Tibial artery (tissue), 4 donors: ENCODE measurements at places on chromosomes 7 and 10.

DNA sequence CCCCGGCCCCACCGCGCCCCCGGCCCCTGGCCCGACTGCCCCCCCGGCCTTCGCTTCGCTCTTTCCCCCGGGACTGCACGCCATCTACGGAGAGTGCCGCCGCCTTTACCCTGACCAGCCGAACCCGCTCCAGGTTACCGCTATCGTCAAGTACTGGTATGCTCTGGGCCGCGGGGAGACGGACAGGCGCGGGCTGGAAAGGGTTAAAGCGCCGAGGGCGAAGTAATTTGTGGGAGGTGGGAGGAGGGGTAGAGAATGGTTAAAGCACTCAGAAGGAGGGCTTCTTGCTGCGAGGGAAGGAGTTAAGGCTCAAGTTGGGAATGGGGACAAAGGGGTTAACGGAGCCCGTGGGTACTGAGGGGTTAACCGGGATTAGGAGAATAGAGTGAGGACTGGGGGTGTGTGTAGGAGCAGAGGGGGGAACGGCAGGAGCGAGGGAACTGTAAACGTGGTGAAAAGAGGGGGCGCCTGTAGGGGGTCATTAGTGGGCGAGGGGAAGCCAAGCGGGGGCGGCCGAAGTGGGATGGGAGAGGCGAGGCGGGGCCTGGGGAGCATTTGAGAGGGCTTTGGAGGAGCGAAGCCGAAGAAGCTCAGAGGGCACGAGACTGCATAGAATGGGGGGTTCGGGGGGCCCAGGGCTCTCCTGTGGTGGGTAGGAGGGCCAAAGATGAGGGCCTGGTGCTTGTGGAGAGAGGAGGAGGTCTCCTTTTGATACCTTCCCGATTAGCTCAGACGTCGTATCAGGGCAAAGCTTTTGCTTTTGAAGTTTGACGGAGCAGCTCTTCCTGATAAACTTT is 605 bp downstream of the SUFU start:
- DNase-seq = peak; percentile 73

GRCh38 chr7:35906191-35906908 is 105.5 kb downstream of the SEPTIN7 start:
- no peak for DNase-seq

GRCh38 chr7:33922820-33923219 is 17.5 kb downstream of the BMPER start:
- DNase-seq = peak; percentile 76

DNA sequence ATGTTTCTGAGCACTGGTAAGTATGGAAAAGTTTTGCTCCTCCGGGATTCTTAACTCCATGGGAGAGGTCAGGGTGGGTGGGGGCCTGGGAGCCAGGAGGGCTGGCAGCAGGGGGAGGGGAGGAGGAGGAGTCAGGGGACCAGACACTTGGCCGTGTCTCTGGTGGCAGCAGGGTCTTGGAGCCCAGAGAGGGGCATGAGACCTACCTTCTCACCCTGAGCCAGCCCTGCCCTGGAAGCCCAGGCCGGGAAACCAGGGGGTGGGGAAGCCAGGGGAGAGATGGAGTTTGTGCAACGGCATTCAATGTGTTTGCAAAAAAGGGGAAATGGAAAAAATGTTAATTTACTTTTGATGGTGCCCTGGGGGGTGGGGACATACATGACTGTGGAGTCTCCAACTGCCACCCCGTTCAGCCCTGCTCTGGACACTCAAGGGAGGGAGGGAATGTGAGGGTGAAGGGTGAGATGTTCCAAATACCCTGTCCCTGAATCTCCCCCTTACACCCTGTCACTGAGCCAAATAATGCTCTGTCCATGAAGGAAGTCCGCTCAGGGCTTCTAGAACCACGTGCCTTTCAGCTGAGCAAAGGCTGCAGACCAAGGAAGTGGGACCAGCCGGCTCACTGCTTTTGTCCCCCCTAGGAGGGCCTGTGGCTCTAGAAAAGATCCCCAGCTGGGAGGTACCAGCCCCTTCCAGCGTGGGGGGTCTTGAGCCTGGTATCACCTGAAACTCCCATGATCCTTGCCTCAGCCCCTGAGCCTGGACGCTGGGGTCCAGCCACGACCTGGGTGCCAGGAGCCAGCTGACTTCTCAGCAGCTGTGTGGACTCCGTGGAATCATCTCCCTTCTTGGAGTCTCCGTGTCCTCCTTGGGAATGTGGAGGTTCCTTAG is 48.3 kb downstream of the TMEM270 start:
- DNase-seq = no peak

DNA sequence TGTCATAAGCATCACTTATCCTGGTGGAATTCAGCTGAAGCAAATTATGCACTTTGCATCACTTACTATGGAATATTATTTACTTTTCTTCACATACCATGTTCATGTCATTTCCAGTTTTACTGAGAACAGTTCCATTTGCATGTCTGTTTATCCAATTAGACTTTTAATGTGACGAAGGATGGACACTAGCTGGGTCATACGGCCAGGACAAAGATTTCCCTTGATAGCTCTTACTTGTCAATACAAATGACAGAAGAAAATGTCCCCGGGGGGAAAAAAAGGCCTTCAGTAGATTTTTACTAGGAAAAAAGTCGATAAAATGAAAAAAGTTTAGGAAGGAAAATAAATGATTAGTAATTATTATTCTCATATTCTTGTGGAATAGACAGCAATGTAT is 106.6 kb downstream of the RAPGEF5 start:
- no peak for DNase-seq

- DNase-seq = no peak
Measured at GRCh38 chr7:128318691-128319090, 25.0 kb downstream of the RBM28 start.

- no peak for DNase-seq
Measured at GRCh38 chr10:96327462-96327861, 23.2 kb downstream of the DNTT start.

DNA sequence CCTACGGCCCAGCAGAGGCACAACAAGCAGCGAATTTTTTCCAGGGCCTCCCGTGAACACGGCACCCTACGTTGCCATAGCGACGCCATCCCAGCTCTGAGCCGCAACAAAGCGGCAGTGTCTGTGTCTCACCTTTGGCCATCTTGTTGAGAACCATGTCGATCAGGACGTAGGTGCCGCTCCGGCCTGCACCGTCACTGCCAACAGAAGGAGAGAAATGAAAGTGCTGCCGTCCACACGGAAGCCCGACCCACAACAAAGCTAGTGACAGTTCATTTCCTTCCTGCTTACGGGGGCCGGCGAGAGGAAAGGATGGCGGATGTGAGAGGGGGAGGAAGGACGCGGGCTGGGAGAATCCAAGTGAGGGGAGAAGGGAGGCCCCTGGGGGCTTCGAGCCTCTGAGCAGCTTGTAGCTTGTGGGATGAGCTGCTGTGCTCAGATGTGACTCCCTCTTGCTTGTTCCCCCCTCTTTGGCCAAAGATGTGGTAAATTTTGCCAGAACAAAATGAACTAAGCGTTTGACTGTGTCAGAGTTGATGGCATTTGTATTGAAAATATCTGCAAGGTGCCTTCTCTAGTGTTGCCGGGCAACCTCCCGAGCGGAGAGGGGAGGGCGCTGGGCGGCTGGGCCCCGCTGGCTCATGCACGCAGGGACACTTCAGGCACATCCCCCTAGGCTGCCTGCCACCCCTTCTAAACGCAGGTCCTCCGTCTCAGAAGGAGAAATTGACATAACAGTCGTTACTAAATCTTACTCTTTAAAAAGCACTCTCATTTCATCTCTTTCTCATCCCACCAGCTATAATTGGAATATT is 232.2 kb downstream of the DNAJB6 start:
- DNase-seq = peak; percentile 38

DNA sequence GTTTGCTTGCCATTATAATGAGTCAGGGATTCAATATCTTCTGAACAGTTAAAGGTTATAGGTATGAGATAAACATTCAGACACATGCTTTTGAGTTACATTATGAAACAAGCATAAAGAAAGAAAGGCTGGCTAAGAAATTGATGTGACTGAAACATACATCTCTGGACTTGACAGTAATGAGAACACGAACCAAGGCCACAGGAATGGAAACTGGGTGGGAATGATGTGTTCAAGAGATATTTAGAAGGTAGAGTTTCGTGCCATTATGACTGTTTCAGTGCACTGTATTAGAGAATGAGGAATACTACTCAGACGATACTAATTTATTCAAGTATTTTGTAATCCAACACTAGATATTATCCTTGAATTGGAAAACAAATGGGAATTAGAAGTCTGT is 332.1 kb upstream of the MAGI2 start:
- no peak for DNase-seq

DNA sequence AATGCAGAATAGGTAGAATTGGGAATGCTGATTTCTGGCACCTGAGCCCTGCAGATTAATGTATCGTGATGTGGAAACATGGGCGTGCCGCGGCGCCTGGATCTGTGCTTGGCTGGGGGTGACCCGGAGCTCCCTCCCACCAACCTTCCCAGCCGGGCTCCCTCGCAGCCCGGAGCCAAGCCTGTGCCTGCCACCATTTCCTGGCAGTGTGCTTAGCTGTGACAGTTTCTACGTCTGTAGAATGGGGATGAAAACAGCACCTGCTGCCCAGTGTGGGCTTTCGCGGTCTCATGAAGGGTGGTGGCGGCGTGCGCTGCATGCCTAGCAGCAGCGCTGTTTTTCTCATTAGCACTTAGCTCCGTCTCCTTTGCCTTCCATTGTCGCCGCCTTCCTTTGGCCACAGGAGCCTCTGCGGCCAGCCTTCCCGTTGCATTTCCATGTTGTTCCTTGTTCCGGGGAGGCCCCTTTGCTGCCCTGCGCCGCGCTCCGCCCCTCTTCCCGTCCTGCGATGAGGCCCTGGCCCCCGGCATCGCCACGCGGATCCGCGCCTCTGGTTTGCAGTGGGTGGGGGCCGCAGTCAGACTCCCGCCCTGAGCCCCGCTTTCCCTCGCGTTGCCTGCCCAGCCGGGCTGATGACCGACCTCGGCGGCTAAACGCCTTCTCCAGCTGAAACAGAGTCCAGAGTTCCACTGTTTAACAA is 84.2 kb downstream of the CUL1 start:
- DNase-seq = no peak

DNA sequence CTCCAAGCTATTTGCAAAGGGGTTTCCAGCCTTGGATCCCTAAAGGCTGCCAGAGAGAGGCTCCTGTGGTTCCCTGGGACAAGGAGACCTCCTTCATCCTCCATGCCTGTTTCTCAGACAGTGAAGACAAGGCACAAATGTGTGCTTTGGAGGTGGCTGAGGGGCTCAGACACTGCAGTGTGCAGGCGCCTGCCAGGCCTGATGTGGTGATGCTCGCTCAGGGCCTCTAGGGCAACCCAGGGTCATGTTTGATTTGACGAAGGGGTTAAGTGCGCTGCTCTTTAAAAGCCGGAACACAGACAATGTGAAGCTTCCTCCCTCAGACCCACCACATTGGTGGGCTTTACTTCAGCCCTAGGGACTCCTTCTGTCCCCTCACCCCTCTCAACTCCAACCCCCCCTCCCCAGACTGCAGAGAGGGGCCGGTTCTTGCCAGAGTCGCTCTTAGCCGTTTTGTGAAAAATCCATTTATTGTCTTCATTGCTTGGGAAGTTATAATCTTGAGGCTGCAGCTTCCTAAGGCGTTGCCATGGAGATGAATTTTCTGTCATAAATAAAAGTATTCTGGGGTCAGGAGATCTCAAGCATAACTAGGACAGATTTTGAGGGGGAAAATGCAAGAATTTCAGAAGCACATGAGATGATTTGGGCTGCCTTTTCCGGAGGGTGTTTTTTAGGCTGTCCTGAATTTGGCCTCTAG is 35.8 kb downstream of the PDGFA start:
- DNase-seq = peak; percentile 3

DNA sequence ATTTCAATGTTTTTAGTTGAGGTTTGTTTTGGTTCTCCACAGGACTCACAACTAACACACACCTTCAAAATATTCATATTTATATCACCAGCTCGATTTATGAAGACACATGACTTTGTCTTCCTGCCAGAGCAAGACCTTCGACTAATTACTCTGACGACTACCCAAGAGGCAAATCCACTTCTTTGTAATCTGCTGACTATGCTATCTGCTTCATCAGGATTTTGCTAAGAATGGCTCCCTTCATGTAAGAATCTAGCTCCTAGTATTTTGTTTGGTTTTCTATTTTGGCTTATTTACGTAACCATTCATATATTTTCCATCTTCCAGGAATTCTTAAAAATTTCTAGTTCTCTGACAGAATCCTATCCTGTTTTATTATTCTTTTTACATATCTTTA is 93.0 kb downstream of the BRAF start:
- DNase-seq = no peak

- DNase-seq = no peak
Measured at GRCh38 chr7:4129481-4130122, 552.5 kb upstream of the FOXK1 start.

- no peak for DNase-seq
Measured at GRCh38 chr7:72267291-72267800, 144.8 kb downstream of the CALN1 start.

- DNase-seq = no peak
Measured at GRCh38 chr10:112809736-112810135, 140.3 kb upstream of the TCF7L2 start.

DNA sequence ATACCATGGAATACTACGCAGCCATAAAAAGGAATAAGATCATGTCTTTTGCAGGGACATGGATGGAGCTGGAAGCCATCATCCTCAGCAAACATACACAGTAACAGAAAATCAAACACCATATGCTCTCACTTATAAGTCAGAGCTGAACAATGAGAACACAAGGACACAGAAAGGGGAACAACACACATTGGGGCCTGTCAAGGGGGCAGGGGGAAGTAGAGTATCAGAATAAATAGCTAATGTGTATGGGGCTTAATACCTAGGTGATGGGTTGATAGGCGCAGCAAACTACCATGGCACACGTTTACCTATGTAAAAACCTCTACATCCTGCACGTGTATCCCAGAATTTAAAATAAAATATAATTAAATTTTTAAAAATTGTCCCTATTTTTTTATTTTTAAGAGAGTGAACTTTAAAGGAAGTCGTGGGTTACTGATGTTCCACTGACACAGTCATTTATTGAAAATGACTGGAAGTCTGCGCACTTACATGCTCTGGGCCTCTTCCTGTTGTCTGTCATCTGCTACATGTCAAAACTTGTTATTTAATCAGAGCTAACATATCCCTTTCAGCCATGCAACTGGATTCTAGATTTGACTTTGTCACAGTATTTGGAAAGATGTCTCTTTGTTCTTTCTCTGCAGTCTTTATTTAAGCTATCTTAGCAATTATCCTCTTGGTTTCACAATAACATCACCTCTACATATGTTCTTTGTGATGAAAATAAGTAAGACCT is 73.7 kb upstream of the ABCB5 start:
- no peak for DNase-seq

DNA sequence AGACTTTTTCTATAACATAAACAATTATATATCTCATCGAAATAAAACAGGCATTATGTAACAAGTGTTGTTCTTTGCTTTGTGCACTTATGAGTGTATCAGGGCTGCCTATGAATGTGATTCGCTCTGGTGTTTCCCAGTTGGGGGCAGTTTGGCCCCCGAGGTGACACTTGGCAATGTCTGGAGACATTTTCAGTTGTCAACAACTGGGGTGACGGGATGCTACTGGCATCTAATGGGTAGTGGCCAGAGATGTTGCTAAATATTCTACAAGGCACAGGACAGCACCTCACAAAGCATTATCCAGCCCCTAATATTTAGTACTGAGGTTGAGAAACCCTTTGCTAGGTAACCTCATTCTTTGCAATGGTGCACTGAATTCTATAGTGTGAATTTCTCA is 83.3 kb downstream of the PLCE1 start:
- DNase-seq = no peak
